Upper lobe of left lung (tissue), 6 donors: ENCODE measurements at places on chromosomes 5 and 9. TPM values are rescaled to one million over a fixed set of nuclear protein-coding genes. Genes with fewer than 3 reads are reported as not detected.

The CCL27 gene
- not detected for total RNA-seq

The ENHO gene
- total RNA-seq: not detected

The CRAT gene
- total RNA-seq: 34.1 TPM

The SAXO1 gene
- total RNA-seq: not detected

- no peak for DNase-seq
These were observed 43.8 kb downstream of the ACTL7B start for GRCh38 chr9:108811944-108812343.

DNA sequence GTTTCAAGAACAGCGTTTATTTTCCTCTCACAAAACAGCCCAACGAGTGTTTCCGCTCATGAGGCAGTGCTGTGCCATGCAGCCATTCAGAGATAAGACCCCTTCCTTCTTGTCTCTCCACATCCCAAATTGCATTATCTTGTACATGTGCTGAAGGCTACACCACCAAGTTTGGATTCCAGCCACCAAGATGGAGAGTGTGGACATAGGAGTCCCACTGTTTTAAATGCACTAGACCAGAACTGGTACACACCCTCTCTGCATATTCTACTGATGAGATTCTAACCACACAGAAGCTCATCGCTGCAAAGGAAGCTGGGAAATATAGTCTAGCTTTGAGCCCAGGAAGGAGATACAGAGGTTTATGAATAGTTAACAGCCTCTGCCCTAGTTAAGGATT, 509.4 kb downstream of the NFIB start:
- no peak for DNase-seq

DNA sequence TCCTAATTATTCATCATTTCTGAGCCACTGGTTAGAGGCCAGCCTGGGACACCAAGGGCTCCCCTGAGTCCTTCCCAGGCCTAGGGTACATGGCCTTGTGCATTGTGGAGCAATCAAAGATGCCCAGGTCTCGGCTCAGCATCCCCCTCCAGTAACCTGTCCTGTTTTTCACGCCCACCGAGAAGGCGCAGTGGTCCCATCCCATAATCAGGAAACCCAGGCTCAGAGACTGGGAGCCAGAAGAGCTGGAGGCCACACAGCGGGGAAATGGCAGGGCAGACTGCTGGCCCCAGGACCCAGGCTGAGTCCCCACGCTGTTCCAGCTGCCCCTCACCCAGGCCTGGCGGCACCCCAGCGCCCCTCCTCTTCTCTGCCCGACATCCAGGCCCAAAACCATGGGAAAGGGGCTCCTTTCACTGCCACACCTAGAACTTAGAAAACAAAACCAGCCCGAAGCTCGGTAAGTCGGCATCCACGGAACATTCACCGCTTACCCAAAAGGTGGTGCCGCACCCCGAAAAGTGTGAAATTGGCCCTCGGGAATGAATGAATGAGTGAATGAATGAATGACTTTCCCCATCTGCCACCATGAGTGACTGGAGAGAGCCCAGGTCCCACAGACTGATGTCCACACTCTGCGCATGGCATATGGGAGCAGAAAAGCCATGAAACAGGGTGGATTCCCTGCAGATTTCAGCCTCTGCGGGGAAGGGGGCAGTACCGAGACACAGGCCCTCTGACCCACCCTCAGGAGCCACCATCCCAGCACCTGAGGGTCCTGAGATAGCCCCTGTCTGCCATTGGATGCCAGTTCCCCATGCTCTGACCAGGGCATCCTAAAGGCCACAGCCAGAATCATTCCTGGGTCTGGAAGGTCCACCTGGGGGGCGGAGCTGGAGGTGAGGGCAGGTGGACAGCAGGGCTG, 132.5 kb downstream of the OLFM1 start:
- no peak for DNase-seq

DNA sequence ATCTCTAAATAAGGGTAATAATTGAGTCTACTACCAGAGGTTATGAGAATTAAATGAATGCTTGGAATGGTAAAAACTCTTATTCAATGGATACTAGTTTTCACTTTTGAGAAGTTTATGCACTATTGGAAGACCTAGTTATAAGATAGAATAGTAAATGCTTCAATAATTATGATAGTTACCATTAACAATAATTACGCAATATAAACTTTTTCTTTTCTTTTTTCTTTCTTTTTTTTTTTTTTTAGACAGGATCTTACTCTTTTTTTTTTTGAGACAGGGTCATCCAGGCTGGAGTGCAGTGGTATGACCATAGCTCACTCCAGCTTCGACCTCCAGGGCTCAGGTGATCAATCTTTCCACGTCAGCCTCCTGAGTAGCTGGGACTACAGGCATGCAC, 6.7 kb downstream of the ALDOB start:
- DNase-seq: no peak

- no peak for DNase-seq
These were observed 10.6 kb downstream of the ERP44 start for GRCh38 chr9:100088202-100088601.

DNA sequence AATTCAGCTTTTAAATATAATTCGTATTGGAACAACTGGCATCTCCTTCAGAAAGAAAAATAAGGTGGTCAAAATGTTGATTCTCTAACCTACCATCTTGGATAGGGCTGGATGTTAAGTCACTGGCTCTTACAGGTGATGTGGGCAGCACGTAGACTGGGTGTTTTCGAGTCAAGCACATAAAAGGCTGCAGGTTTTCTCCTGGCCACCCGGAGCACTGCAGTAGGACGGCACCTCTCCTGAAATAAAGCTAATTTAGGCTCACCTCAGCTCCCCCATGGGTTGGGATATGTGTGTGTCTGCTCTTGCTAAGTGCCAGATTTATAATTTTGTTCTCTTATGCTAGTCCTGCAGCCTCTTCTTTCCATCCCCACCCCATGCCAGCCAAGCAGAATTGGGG, 80.3 kb downstream of the IQGAP2 start:
- no peak for DNase-seq

DNA sequence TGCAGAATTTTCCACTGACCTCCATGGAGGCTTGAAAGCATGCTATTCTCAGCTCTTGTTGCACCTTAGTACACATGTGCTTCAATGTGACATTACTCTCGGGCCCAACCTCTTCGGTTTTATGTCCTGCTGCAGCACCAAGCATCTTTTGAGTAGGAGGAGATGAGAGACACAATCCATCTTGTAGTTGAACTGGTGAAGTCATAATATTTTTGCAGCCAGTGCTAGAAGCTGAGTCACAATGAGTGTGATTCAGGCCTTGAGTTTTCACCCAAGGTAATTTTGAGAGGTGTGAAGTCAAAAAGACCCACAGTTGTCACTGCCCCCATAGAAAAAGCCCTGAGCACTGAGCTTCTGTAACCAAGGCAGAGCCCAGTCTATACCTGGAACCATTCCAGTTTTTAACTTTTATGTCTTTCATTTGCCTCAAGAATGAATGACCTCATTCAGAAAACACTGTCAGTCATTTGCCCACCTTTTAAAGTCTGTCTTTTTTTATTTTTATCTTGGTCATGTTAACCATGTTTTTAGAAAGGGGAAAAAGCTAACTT, 117.7 kb downstream of the ZNF462 start:
- no peak for DNase-seq

DNA sequence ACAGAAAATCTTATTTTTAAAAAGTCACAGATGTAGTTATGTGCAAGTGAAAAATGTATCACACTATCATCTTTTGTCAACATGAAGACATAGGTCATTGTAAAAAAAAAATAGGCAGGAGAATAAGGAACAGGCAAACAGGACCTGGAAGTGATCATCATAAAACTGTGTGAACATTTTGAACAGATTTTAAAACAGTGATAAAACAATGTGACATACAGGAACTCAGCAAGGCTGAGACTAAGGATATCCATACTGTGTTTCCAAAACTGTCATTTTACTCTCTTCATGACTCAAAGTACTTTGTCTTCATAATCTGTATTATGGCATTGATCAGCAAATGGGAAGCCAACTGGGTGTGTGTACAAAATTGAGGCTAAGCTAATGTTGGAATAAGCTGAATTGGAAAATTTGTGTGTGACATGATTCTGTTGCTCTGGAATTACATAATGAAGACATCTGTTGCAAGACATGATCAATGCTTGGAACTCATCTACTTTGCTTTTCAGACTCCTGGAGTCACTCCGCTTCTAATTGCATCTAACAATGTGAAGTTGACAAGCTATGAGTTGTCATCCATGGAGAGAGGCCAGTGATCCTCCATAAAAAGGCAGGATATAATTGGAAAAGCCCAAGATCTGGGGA, 978.7 kb upstream of the NUDT12 start:
- no peak for DNase-seq

DNA sequence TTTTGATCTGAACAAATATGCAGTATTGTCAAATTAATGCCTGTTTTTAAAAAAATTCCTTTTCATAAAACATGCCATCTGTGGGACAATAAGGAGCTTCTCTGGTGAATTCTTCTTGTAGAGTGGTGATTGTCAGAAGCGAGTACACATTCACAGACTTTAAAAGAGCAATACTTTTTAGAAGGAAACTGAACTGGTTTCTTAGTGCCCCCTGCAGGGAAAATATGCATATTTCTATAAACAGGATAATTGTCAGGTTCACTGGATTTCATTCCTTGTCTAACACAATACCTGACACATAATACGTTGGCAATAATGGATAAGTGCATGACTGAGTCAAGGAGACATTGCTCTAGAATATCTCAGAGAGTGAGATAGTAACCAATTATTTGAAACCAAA, 133.7 kb downstream of the KIF4B start:
- no peak for DNase-seq

- DNase-seq: no peak
These were observed 129.8 kb downstream of the CD180 start for GRCh38 chr5:67066815-67067214.

GRCh38 chr9:134165357-134166315, 1.3 kb upstream of the RNU6ATAC start:
- peak; percentile 87 for DNase-seq

DNA sequence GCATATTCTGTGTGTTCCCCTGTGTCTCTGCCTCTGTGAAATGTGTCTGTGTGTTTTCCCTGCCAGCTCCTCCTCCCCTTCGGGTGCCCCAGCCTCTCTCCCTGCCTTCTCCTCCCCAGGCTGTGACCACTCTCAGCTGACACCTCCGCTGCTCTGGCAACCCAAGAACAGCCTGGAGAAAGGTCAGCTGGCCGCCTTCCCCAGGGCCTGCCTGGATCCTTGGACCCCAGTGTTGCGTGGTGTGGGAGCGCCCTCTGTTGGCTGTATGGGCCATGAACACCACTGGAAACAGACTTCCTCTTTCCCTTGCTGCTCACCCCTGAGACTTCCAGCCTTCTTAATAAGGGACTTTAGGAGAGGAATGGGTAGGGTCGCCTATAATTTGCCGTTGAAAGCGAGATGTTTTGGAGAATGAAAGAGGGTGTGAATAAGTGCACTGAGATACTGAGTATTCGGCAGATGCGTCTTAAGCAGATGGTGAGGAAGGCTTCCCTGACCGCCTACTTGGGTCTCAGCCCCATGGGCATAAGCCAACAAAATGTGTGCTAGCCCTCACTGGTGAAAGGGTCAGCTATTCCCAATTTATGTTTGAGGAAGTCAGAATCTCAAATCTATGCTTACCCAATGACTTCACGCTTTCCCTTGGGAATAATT, 114.9 kb upstream of the TRIM32 start:
- DNase-seq: peak; percentile 44
